Ureter (tissue), 1 donor: ENCODE measurements at places on chromosomes 1 and 21. TPM values are rescaled to one million over a fixed set of nuclear protein-coding genes. Genes with fewer than 3 reads are reported as not detected.

GRCh38 chr1:162690672-162691434 is 58.6 kb downstream of the DDR2 start:
- no peak for DNase-seq

DNA sequence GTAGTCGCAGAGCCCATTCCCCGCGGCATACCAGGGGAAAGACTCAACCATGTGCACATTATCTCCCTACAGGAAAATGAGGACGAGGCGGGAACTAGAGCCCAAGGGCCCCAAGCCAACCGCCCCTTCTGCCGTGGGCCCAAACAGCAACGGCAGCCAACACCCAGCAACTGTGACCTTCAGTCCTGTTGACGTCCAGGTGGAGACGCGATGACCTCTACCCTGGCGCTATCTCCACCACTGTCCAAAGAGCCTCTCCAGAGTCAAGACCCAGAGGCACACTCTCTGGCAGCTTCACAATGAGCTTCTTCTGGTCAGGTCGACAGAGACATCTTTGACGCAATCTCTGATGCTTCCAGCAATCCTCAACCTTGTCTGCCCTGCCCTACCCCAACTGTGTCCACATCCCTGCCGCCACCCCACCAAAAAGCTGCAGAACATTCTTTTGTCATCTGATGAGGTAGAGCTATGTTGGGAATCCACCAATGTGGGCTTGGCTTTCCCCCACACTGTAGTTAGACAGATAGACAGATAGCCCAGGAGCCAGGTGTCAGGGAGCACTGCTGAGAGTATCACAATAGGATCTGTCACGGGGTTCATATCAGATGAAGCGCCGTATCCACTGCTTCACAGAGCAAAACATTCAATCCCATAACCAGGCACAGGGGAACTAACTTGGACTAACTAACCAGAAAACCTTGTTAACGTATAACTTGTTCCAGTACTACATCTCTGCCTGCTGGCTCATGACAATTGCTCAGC is 37.4 kb upstream of the SRRM1 start:
- no peak for DNase-seq

- DNase-seq: no peak
These were observed 173.5 kb upstream of the ETV3 start for GRCh38 chr1:157311730-157312081.

DNA sequence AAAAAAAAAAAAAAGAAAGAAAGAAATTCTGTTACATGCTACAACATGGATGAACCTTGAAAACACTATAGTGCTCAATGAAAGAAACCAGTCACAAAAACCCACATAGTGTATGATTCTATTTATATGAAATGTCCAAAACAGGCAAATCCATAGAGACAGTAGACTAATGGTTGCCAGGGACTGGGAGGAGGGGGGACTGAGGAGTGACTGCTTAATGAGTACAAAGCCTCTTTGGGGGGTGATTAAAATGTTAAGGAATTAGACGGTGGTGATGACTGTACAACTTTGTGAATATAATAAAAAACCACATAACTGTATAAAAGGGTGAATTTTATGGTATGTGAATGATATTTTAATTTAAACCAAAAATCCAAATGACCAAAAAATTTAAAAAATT is 116.0 kb upstream of the GUCA2B start:
- no peak for DNase-seq

GRCh38 chr1:65075123-65075976 is 72.7 kb upstream of the AK4 start:
- no peak for DNase-seq

- DNase-seq: no peak
These were observed 288.3 kb downstream of the TGFB2 start for GRCh38 chr1:218633238-218633988.

GRCh38 chr1:38274974-38275373 is 228.4 kb upstream of the POU3F1 start:
- no peak for DNase-seq

SLAMF9 gene
- total RNA-seq: not detected

GPX7 gene
- 8.9 TPM for total RNA-seq

TINAGL1 gene
- 218 TPM for total RNA-seq

POU3F1 gene
- total RNA-seq: 2.8 TPM

ANXA9 gene
- 39.7 TPM for total RNA-seq

CACNA1S gene
- total RNA-seq: not detected

FALEC gene
- total RNA-seq: not detected
